Osteoblast (primary cell): ENCODE measurements at places on chromosomes 1 and 21.

GRCh38 chr21:35489389-35489980 is 440.4 kb upstream of the RUNX1 start:
- no peak for DNase-seq

- DNase-seq: no peak
These were observed 44.6 kb downstream of the MAN1C1 start for GRCh38 chr1:25661043-25661815.

DNA sequence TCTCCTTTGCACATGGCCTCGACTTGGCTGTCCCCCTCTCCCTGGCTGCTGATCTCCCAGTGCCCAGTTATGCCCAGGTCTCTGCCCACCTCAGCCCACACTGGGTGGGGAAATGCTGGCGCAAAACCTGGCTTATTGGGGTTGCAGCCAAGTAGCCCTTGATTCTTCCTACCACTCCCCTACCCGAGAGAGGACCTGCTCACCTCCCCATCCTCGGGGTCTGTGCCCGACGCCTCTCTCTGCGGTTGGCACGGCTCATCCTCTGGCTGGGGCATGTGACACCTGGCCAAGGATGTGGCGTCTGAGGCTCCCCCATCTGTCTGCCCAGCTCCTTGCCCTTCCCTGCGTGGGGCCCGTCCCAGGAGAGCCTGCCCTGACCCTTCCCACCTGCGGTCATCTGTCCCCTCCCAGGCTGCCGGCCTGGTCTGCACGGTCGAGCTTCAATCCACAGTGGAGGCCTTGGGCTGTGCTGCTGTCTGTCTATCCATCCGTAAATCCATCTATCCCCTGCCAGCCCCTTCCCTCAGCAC is 6.5 kb upstream of the PEX10 start:
- no peak for DNase-seq

- DNase-seq: peak; percentile 50
These were observed 12.7 kb upstream of the CDK11B start for GRCh38 chr1:1671365-1672119.

GRCh38 chr1:89472886-89473417 is 51.7 kb upstream of the LRRC8B start:
- DNase-seq: no peak

GRCh38 chr1:197674286-197674685 is 101.0 kb downstream of the DENND1B start:
- DNase-seq: no peak

- no peak for DNase-seq
These were observed 3.8 kb downstream of the WNT4 start for GRCh38 chr1:22139066-22139594.

DNA sequence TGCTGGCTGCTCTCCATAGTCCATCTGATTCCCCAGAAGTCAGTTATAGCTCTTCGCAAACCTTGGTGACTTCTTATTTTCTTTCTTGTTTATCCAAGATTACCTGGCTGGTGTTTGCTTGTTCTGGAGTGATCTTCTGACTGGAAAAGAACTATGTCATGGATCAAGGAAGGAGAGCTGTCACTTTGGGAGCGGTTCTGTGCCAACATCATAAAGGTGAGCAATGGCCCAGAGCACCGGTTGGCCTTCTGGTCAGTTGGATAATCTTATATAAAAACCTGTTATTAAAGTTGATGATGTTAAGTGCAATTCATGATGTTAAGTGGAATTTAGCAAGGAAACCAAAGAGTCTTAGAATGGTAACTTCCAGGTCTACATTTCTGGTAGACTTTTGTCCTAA is 672 bp downstream of the DHDDS start:
- no peak for DNase-seq

DNA sequence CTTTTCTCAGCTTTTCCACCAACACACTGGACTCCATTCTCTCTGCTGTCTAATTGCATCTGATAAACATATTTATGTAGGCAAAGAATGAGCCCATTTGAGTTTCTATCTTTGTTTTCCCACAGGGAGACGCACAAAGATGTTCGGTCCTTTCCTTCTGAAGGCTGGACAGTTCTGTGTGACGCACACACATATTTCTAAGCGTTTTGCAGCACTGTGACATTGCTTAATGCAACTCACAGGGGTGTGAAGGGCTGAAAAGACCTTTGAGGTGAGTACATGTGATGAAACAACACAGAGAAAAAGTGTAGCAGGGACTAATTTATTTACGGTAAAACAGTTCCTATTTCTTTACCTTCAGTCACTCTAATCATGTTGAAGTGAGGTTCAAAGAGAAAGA is 323.1 kb upstream of the RUNX1 start:
- no peak for DNase-seq

DNA sequence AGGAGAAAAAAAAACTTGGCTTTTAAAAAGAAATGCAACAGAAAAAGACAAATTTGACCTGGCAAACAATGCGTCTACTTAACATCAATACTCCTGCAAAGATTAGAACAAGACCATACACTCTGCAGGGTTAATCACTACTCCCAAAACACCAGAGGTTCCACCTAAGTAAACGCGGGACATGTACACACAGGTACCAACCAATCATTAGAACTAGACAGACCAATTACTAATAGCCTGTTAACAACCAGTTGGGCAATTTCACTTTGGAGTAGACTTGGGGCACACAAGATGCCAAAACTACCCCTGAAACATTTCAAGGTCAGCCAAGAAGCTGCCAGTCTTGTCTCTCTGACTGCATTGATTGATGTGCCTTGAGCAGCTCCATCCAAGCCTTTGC is 125.8 kb downstream of the RRAGC start:
- DNase-seq: no peak

DNA sequence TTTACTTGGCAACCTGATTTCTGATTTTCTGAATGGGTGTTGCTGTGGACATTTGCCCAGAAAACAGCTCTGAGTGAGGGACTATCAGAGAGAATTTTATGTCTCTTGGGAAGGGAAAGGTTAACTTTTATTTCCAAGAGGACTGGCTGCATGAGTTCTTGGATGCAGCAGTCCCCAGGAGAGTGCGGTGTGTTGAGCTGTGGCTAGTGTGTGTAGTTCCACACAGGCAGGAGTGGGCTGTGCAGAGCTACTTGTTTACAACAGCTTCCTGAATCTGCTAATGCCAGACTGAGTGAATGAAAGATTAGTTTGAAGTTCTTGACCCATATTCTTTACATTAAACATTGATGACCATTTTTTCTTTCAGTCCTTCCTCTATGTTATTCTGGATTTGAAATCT is 41.0 kb upstream of the APOBEC4 start:
- DNase-seq: no peak

GRCh38 chr1:62876535-62876934 is 92.6 kb downstream of the ATG4C start:
- DNase-seq: peak; percentile 9

DNA sequence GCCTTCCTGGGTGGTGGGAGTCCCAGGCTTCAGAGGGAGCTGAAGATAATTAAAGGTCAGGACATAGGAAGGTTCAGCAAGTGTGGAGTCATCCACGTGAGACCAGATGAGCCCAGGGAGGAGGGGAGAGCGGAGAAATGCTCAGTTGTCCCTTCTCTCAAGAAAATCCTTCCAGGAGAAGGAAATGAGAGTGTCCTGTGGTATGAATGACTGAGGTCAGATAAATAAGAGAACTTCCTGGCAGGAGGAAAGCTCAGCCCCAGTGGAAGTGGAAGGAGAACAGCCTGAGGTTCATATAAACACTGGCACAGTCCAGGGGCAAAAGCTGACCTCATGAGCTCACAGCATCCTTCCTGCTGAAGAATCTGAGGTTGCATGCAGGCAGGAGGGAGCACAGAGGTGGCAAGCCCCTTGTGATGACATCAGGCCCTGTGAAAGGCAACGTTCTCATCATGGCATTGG is 97.6 kb downstream of the NAV1 start:
- peak; percentile 94 for DNase-seq

DNA sequence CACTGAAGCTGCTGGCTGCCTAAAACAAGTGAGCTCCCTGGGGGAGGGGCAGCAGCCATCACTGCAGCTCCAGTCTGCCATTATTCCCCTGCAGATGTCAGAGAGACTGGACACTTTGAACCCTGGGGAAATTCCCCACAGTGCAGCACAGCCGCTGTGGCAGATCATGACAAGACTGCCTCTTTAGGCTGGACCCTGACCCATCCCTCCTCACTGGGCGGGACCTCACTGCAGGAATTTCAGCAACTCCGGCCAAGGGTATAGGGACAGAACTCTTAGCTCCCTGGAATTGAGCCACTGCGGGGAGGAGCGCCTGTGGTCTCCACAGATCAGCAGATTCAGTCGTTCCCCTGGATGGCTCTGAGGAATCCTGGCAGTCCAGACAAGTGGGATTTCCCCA is 964.6 kb downstream of the BRINP3 start:
- DNase-seq: no peak

- DNase-seq: no peak
These were observed 401.7 kb upstream of the LYPLAL1 start for GRCh38 chr1:218771931-218772330.

- no peak for DNase-seq
These were observed 16.2 kb downstream of the IFI44 start for GRCh38 chr1:78665809-78666208.

DNA sequence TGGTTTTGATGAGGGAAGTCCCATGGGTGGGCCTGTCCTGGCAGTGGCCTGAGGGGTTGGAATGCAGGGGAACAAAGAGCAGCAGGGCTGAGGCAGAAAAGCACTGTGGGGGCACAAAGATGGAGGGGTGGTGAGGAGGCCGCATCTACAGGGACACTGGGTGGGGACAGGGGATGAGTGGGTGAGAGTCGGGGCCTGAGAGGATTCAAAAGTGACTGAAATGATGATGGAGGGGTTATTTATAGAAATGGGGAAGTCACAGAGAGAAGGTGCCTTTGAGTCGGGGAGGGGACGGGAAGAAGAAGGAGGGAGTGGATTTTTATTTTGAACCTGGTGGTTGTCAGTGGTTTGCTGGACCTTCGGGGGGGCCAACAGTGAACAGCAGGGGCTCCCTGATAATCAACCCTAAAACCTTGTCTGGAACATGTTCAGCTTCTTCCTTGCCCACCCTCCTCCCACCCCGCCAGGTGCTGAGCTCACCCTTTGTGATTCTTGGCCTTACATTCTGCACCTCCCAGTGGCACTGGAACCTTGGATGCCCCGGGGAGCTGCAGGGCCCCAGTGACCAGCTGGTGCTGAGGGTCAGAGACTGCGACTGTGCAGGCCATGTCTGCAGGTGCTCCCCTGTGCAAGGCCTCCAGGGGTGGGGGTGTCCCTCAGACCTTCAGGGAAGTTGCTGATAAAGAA is 42.9 kb downstream of the IER5 start:
- peak; percentile 52 for DNase-seq

- no peak for DNase-seq
These were observed 151.6 kb downstream of the C1orf94 start for GRCh38 chr1:34328281-34328799.

- peak; percentile 93 for DNase-seq
These were observed 18.5 kb downstream of the SERTAD4 start for GRCh38 chr1:210250998-210251679.

- no peak for DNase-seq
These were observed 41.3 kb upstream of the CFHR3 start for GRCh38 chr1:196733091-196733970.

DNA sequence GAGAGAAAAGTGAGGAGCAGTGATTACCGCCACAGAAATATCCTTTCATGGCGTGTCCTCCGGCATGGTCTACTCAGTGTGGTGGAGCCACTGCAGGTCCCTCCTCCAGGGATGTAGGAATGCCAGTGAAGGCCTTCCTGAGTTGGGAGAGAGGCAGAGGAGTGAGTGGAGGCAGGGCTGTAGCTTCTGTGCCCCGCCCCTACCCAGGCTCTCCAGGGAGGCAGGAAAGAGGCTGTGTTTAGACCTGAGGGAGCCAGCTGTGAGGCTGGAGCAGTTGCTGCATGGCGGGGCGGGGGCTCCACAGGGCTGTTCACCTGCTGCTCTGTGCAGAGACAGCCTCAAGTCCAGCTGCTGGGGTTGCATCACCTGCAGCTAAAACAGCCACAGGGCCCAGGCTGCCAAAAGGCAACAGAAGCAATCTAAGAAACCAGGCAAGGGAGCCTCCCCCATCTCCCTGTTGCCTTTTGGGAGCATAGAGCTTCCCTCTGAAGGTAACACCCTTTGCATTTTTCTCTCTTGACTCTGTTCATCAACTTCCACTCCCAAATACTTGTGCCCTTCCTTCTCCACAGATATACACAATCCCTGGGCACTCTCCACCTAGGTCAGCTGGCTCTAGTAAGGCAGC is 801 bp upstream of the ANXA9 start:
- DNase-seq: no peak

- DNase-seq: peak; percentile 95
These were observed 20.6 kb upstream of the TBX15 start for GRCh38 chr1:119008483-119009311.

DNA sequence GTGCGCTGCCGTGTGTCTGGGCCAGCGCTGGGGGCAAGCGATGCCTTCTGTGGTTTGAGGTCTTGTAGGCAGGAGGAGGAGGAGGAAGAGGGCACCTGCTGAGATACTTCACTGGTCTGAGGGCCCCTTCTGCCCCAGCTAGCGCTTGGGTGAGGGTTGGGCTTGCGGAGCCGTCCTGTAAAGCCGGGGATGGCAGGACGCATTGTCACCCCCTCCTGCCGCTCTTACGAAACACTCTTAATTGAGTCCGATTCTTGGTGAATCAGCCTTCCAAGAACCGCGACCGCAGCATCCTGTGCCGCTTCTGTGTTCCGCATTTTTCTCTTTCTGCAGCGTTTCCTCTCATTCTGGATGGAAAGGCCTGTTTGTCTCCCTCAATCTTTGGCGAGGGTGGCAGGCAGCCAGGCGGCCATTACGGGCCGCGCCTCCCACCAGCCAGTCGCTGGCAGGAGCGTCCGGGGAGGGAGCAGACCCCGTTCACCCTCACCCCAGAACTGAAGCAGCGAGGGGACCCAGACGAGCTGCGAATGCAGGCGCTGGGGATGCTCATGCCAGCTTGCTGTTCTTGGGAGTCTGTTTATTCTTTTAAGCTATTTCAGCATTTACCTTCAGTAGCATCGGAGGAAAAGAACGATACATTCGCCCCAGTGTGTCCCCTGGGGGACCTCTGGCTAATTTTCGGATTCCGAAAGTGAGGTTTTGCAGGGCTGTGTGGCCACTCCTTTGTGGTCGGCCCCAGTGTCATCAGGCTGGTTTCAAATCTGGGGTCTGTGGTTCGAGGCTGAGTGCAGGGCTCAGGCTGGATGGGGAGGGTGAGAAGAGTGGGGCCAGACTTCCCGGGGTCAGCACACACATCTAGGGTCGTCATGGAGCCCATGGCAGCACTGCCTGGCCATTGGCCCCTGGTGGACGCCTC is 62.7 kb downstream of the SKI start:
- peak; percentile 99 for DNase-seq

DNA sequence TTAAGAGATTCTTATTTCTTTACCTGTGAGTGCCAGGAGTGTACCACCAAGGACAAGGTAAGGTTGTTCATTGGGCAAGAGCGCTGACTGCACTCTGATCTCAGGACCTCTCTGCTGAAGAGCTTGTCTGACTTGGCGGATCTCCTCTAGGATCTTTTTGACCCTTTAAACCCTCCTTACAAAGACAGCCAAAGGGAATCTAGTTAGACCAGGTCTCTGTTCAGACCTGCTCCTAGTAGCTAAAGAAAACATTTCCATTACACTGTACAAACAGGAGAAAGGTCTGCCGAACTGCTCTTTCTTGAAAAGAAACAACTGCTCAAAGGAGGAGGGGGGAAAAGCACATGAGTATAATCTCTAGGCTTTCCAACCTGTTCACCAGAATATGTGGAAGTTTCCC is 49.3 kb downstream of the SMYD2 start:
- no peak for DNase-seq
